Activated CD4-positive, alpha-beta T cell treated with anti-CD3 and anti-CD28 coated beads for 4 hours (primary cell): ENCODE measurements at places on chromosomes 11 and 22.

- DNase-seq, result peak; percentile 47
Observed at GRCh38 chr11:62611705-62612365, 740 bp downstream of the EML3 start.

DNA sequence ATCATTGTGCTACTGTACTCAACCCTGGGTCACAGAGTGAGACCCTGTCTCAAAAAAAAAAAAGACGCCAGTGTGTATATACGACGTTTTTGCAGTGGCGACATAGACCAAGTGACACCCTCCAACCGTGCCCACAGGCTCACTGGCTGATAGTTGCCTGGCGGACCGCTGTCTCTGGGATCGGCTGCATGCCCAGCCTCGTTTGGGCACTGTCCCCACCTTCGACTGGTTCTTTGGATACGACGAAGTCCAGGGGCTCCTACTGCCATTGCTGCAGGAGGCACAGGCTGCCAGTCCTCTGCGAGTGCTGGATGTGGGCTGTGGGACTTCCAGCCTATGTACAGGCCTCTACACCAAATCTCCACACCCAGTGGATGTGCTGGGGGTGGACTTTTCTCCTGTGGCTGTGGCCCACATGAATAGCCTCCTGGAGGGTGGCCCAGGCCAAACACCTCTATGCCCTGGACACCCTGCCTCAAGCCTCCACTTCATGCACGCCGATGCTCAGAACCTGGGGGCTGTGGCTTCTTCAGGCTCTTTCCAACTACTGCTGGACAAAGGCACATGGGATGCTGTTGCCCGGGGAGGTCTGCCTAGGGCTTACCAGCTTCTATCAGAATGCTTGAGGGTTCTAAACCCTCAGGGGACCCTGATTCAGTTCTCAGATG, 1.3 kb downstream of the CSKMT start:
- DNase-seq, result no peak

DNA sequence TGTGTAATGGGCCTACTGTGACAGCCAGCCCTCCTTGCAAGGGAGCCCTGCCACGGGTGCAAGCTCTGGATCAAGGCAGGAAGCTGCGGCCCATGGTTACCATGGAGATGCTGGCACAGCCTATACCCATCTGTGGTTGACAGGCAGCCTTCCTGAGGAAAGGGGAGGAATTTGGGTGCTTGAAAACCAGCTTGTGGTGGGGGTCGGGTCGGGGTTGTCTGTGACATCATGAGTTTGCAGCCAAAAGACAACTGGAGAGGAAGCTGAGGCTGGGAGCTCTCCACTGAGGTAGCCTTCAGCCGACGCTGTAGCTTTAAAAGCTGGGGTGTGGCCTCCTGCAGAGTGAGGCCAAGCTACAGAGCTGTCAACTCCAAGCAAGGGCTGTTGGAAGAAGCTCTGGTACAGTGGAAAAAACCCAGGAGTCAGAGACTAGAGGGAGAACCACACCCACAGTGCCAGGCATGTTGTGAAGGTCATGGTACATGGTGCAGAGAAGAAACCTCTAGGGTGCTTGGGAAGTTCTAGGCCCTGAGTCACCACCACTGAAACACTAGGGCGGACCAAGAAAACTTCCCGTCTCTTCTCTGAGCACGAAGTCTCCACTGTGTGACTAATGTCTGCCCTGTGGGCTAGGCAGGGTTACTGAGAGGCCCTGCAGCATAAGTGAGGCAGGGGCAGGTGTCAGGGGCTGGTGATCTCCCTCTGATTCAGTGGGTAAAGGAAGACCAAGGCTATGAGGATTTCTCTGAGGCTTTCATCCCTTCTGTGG, 10.8 kb upstream of the LDHA start:
- peak; percentile 73 for DNase-seq

GRCh38 chr11:71249301-71249700, 3.1 kb downstream of the SHANK2 start:
- no peak for DNase-seq

DNA sequence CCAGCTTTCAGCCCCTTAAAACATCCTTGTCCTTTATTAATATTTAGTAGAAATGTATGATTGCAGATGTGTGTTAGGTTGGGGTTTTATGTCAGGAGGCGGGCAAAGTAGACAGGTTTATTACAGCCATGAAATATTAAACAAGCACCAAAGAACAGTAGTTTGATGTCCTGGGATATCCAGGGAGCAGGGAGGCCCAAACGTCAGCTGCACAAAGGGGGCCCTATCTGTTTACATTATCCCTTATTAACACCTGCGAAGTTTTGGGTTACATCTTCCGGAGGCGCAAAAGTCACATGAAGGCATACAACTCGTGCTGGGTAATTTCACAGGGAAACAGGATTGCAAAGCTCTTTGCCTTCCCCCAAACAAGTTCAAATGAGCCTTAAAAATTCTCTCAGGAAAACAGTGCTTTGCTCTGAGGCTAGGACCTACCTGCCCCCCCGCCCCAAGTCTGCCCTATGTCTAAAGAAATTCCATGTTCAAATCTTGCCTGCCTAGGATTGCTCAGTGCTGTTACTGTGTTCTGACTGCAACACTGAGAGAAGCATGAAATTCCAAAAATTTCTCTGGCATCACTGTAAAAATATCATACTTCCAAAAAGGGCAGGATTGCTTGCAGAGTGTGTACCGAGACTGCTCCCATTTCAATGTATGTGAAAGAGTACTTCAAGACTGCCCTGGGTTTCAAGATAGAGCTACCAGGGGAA, 8.9 kb downstream of the MN1 start:
- DNase-seq, result no peak

- DNase-seq, result no peak
Observed at GRCh38 chr11:17574141-17575091, 27.4 kb downstream of the OTOG start.

DNA sequence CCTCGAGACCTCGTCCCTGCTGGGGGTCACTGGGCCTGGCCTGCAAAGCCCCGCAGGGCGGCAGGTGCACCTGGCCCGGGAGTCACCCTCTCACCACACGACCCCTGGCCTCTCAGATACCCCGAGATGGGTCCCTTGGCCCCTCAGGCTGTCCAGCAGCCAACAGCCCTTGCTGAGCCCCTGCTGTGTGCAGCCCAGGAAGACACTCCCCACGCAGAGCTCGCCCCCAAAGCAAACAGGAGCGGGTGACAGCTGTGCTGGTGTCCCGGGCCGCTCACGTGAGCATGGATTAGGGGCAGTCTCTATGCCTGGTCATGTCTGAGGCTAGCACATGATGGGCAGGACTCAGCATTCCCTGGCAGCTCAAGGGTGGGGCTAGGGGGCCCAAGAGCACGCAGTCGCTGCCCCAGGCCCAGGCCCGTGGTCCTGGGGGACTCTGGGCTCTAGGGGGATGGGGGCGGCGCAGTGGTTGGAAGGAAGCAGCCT, 31.3 kb downstream of the WNT7B start:
- no peak for DNase-seq

GRCh38 chr11:106695506-106695905, 322.8 kb downstream of the GUCY1A2 start:
- no peak for DNase-seq

DNA sequence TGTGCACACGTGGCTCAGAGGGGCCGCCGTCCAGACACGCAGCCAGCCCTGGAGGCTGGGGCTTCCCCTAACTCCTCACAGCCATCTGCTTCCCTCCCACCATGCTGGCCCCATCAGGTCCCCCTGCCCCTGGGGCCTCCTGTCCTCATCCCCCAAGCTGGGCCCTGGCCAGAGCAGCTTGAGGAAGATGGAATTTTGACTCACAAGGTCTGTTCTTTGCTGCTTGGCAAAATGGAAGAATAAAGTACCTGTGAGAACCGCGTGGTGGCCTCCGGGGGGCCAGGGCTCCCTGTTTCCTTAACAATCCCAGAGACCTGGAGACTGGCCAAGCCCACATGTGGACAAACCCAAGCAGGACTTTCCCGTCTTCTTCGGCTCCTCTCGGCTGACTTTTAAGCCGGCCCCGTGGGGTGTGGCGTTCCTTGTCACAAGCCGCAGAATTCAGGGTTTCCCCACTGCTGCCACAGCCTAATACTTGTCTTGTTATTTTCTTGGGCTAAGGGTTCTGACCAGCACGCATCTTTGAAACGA, 872.8 kb downstream of the BRD1 start:
- DNase-seq, result no peak

- DNase-seq, result no peak
Observed at GRCh38 chr22:19971276-19972124, 29.9 kb upstream of the TXNRD2 start.

DNA sequence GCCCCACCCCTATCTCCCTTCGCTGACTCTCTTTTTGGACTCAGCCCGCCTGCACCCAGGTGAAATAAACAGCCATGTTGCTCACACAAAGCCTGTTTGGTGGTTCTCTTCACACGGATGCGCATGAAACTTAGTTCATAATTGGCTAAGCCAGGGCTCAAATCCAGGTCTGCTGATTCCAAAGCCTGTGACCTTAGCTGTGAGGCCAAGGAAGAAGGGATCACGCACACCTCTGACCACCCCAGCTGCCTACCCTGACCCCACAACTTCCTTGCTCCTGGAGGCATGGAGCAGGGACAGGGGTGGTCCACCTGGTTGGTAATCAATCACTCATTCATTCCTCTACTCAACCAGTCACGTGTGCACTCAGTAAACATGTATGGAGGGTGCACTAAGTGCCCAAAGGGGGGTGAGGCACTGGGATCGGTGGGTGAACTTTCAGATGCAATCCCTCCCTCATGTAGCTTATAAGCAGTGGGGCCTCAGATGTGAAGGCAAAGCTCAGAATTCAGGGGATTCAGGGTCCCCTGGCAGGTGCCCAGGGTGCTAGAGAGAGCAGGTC, 10.3 kb downstream of the FXYD2 start:
- no peak for DNase-seq

DNA sequence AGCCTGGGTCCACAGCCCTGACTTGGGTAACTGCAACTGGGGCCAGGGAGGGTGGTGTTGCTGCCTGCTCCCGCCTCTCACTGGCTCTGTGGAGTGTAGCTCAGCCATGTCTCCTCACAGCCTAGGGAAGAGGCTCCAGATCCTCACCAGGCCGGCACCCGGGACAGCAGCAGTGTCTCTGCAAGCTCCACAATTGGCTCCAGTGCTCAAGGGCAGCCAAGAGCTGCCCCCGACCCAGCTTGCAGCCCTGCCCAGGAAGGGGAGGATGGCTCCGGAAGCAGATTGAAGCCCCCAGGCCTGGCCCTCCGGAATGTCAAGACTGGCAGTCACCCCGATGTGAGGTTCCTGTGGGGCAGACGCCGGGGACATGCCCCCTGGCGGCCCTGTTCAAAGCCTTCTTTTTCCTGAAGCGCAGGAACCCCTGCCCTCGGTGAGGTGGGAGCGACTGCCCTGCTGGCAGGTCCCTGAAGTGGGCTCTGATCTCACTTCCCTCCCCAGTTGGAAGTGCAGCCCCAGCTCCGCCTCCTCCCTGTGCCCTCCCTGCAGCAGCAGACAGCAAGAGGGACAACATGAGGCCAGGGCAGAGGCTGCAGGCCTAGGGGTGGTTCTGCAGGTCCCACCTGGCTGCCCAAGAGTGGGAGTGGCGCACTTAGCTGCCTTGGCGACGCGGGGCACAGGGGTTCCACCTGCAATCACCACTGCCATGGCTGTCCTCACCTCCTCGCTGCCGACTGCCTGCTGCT, 816.2 kb upstream of the LUZP2 start:
- DNase-seq, result no peak

DNA sequence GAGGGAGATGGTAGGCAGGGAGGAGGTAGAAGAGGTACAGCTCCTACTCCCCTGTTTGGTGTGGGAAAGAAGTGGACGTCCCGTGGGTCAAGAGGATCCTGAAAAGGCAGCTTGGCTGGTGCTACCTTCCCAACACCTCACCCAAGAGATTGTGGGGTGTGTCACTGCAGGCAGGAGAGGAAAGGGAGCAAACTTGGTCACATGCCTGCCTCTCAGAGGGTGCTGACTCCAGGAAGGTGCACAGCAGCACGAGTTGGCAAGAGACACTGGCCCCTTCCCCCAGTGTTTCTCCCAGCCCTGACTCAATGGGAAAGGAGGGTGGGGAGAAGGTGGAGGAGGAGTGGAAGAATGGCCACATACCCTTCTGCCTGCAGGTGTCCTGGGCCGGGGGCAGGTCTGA, 99.6 kb downstream of the CSNK2A3 start:
- no peak for DNase-seq

- DNase-seq, result peak; percentile 61
Observed at GRCh38 chr22:50498322-50498890, 9.1 kb downstream of the LMF2 start.

- no peak for DNase-seq
Observed at GRCh38 chr11:64485074-64485473, 105.9 kb upstream of the SLC22A12 start.

DNA sequence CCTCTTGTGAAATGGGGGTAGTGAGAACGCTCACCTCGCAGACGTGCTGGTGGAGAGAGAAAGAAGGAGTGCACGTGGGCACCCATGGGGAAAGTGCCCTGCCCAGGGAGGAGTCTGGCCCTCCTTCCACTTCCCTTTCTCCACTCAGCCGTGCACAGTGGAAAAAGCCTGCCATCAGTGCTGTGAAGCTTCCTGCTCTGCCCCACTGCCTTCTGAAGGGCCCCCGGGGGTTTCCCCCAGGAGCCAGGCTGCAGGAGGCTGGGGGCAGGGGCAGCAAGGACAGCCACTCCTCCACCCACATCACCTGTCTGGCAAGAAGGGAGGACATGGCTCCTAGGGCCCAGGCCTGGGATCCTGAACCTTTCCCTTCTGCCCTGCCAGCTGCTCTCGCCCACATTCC, 7.6 kb downstream of the TP53I11 start:
- peak; percentile 38 for DNase-seq

- no peak for DNase-seq
Observed at GRCh38 chr11:103668859-103669258, 367.6 kb upstream of the DDI1 start.

- no peak for DNase-seq
Observed at GRCh38 chr22:20766530-20766929, 7.4 kb upstream of the SERPIND1 start.

DNA sequence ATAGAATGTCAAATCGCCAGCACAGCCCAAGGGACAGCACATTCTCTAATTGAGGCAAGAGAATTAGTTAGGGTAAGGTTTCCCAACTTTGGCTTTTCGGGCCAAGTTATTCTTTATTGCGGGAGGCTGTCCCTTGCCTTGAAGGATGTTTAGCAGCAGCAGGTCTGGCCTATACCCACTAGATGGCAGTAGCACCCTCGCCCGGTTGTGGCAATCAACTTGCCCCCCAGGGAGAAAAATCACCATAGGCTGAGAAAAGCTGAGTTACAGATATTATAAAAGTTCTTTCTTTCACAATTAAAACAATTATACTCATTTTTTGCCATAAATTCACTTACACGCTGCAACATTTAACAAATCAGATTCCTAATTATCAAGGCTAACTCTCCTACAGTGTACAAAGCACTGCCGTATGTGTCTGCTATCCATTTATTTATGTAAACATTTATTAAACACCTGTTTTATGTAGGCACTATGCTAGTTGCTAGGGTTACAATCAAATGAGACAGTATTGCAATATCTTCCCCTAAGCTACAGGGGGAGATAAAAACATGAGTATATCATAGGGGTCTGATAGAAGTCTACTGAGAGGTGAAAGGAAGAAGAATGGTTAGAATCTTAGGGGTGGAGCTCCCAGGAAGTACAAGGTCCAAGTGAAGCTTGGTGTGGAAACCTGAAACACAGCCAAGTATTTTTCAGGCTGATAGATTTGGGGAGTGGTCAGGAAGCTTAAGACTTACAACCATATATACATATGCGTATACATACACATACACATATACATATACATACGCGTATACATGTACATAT, 452.3 kb downstream of the RAB38 start:
- DNase-seq, result no peak

GRCh38 chr11:128246364-128246801, 341.0 kb downstream of the ETS1 start:
- DNase-seq, result no peak
